ENCODE measurements at places on chromosomes 2 and 18.
A peak's percentile ranks its signal among the peaks of the same experiment; 100 is the strongest.

DNA sequence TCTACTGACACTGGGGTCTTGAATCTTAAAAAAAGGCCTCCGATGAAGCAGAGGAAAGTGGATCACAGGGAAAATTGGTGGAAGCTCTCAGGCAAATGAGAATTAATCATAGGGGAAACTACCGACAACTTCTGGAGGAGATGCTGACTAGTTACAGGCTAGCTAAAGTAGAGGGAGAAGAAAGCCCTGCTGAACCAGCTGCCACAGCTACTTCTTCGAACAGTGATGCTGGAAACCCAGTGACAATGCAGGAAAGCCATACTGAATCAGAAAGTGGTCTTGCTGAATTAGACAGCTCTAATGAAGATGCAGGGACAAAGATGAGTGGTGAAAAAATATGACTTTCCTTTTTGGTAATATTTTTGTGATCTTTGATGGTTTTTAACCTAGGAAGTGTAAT lies 44.9 kb upstream of the SLC3A1 start:
- no peak for DNase-seq

DNA sequence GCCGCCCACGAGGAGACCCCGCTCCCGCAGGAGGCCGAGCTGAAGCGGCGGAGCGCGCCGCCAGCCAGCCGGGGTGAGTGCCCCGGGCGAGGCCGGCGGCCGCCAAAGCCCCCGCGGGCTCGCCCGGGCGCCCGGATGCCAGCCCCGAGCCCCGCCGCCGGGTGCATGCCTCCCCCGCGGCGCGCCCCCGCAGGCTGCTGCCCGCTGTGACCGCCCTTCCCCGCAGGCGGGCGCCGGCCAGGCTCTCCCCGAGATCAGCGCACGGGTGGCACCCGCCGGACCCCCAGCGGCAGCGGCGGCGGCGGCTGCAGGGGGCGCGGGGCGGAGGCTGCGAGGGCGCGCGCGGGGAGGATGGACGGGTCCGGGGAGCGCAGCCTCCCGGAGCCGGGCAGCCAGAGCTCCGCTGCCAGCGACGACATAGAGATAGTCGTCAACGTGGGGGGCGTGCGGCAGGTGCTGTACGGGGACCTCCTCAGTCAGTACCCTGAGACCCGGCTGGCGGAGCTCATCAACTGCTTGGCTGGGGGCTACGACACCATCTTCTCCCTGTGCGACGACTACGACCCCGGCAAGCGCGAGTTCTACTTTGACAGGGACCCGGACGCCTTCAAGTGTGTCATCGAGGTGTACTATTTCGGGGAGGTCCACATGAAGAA lies 470 bp downstream of the KCNF1 start:
- DNase-seq, result peak; percentile 58

GRCh38 chr2:125168442-125168841 lies 1143.4 kb downstream of the CNTNAP5 start:
- no peak for DNase-seq

- DNase-seq, result no peak
Observed at GRCh38 chr2:57943315-57943714, 103.3 kb upstream of the VRK2 start.

DNA sequence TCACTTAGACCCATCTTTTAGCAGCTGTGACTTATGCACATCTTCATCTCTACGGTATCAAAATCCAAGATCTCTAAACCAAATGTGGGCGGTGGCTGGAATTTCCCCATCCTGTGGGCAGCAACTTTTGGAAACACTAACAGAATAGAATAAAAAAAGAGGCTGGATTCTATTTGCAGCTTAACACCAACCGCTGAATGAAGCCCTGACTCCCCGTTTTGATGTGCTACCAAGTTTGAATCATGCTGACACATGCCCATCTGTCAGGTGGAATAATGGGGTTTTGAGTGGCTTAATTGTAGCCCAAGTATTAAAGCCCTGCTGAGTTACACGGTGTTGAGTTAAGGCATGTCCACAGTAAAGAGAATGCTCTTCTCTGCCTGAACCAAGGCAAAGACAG lies 165.2 kb downstream of the MTCL1 start:
- no peak for DNase-seq

DNA sequence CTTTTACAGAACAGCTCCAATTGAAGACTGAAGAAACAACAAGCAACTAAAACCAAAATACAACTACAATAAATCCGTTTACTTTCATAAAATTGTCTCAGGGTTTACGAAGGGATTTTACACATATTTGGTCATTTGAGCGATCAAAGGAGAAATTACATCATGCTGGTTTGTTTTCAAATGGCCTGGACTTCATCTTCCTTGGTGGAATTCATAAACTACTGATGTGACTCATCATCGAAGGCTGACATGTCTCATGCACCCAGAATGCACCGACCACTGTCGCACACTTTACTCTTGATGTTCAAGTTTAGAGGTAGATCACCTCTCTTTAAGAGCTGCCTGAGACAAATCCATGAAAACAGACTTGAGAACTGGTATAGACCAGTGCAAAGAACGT lies 25.6 kb upstream of the PMAIP1 start:
- DNase-seq, result no peak

DNA sequence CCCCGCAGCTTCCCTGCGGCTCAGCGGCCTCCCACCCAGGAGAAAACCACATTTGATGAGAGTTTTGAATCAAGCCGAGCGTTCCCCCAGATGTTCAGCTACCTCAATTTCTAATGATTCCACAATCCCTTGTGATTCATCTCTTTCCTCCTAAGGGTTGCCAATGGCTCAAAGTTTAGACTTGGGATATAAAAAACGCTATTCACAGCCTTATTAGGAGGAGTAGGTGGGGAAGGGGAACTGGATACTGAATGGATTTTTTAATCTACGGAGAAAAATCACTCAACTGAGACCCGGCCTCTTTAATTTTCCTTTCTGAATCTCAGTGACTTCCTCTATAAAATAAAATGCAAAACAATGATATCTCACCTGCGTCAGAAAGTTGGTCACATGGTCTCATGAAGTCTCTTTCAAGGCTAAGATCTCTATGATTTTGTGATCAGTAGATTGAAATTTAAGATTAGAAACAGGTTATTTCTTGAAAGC lies 192.6 kb upstream of the TCF4 start:
- DNase-seq, result no peak

- no peak for DNase-seq
Observed at GRCh38 chr2:144217853-144218633, 301.9 kb downstream of the ZEB2 start.

DNA sequence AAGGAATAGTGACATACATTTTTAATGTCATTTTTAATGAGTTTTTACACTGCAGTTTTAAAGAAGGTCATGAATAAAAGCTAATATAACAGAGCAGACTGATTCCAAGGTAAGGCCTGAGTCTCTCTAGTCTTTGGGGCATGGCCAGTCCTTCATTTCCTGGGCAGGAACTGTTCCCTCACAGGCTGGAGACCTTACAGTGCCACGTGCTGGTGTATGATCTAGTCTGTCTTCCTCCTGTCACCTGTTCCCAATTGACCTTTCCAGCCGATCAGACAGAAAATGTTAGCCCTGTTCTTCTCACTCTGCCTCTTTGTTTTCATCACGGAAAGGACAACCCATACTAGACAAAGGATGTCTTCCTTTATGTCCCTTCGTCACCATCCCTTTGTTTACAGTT lies 33.6 kb downstream of the ZCCHC2 start:
- no peak for DNase-seq
